ENCODE measurements at places on chromosomes 7 and 10.

GRCh38 chr7:116552602-116553001, 27.8 kb downstream of the CAV1 start:
- no peak for DNase-seq

DNA sequence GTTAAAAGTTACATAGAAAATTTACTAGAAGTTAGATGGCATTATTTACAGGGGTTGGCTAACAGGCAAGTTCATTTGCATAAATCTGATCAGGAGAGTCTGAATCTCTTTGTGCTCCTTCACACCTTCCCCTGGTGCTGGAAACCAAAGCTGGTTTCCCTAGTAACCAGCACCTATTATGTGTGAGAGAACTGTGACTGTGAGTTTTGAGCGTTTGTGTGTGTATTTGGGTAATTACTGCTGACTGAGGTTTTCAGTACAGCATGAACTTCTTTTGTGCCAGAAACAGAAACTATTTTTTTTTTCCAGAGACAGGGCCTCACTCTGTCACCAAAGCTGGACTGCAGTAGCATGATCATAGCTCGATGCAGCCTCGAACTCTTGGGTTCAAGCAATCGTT, 10.3 kb upstream of the IFIT1B start:
- no peak for DNase-seq

- DNase-seq = peak; percentile 18
Observed at GRCh38 chr10:88270871-88271713, 312.0 kb downstream of the RNLS start.

DNA sequence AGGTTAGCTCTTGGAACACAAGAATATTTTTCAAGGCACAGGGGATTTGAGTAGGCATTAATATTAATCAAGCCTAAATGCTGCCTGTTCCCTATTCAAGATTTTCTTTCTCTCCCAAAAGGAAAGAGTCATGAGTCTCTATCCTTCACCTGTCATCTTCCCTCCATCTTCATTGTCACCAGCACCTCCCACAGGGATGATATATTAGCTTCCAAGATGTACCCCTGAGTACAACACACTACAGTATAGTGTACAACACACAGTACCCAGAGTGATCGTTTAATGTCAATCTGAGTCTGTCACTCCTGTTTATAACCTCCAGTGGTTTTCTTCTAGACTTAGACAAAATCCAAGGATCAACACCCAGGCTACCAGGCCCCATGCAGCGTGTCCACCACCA, 50.1 kb downstream of the FAM13C start:
- DNase-seq = no peak

DNA sequence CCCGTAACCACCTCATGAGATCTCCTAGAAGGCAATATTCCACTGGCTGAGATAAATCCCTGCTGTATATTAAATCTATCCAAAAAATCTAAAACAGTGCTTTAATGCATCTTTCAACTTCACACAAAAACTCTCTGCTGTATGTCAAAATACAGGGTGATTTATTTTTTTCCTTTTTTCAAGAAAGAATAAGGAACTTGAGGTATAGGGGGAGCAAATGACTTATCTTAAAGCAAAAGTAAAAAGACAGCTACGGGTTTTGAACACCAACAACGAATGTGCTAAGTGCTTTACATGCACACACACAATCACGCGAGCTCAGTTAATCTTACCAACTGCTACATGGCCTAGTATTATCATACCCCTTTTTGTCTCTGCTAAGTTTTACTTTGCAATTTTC, 168.9 kb upstream of the PHF14 start:
- DNase-seq = no peak

- no peak for DNase-seq
Observed at GRCh38 chr10:133022776-133023100, 65.0 kb upstream of the ADGRA1 start.

DNA sequence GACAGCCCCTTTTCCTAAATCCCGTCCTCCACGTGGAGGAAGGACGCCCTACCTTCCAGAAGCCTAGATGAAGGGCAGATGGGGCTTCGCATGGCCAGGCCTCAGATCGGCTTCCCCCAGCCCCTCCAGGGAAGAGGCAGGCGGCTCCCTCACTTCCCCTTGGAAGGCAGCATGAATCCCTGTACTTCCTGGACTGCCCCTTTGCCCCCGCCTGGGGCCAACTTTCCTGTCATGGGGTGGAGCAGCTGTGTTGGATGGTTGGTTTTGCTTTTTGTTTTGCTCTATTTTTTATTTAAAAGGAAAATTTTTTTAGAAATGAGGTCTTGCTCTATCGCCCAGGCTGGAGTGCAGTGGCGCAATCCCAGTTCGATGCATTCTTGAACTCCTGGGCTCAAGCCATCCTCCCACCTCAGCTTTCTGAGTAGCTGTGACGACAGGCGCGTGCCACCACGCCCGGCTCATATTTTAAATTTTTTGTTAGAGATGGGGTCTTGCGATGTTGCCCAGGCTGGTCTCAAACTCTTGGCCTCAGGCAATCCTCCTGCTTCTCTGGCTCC, 27.2 kb downstream of the GTF2IRD1 start:
- DNase-seq = no peak

DNA sequence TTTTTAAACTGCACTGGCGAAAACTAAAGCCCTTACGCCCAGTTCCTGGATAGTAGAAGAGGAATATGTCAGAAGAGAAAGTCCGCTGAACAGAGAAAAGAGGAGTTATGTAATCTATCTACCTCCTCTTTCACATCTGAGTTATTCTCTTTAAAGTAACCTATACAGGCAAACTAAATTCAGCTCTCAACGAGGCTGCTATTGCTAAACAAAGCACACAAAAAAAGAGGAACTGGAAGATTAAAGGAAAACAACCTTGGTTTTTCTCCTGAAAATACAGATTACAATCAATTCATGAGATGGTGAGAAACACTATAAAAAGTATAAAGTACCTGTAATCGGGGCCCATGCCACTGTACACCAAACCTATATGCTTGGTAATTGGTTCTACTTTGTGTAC, 5.8 kb downstream of the PSMA2 start:
- DNase-seq = no peak

- DNase-seq = no peak
Observed at GRCh38 chr7:121084256-121084655, 95.7 kb downstream of the CPED1 start.

GRCh38 chr10:113017376-113017775, 67.3 kb downstream of the TCF7L2 start:
- DNase-seq = no peak

DNA sequence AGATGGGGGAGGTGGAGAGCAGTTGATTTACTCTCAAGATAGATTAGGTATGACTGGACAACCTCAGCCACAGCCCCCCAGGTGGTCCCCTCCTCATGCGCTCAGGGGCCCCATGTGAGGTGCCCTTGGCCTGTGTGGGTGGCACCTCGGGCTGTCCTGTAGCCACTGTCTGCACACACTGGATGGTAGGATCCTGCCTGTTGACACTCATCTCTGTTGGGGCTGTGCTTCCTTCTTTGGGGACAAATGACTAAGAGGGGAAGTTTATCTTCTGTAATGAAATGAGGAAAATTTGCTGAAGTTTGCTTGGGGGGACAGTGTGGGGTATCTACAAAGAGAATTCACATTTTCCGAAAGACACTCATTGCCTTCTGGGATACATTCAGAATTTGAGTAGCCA, 53.6 kb upstream of the ANTXRL start:
- DNase-seq = no peak

DNA sequence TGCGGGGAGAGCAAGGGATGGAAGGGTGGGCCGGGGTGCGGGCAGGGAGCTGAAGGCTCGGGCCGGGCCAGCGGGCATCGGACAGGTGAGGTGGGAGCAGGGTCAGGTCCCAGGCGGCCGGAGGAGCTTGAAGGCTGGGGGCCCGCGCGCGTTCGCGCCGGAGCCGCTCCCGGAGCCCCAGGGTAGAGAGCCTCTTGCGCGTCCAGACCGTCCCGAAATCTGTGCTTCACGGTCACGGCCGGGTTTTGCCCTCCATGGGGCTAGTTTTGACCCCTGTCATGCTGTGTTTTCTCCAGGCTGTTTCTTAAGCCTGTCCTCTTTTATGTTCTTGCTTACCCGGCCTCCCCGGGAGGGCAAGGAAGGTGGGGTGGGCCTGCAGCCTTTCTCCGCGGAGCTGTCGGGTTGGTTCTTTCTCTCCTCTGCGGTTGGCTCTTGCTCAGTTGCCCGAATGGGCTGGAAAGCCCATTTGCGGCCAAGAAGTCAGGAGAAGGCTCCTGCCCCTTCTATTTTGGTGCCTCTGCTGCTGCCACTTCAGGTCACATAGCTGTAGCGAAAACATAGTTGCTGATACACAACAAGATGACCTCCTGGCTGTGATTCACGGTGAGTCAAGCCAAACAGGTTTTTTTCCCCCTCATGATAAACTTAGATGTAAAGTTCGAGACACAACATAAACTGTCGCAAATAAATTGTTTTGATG, 650 bp downstream of the UBE2D1 start:
- peak; percentile 15 for DNase-seq

- DNase-seq = no peak
Observed at GRCh38 chr7:114432703-114433102, 18.1 kb downstream of the FOXP2 start.

GRCh38 chr10:72081772-72082590, 6.4 kb downstream of the SPOCK2 start:
- no peak for DNase-seq

DNA sequence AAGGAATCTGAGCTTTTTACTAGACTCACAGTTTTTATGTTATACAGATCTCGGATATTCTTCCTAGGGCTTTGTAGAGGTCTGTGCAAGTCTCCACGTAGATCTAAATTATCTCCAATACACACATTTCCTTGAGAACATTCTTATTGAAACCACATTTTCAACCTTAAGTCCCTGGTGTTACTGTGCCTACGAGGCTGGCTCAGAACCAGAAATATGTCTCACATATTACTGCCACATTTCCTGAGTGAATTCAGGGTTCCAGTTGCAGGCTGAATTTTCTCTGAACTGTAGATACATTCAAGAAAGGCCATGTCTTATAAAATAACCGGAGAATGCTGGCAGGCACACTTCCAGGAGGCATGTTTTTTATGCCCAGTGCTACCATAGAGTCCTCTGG, 46.5 kb downstream of the INHBA start:
- no peak for DNase-seq

- no peak for DNase-seq
Observed at GRCh38 chr7:135537905-135538304, 19.8 kb upstream of the NUP205 start.

DNA sequence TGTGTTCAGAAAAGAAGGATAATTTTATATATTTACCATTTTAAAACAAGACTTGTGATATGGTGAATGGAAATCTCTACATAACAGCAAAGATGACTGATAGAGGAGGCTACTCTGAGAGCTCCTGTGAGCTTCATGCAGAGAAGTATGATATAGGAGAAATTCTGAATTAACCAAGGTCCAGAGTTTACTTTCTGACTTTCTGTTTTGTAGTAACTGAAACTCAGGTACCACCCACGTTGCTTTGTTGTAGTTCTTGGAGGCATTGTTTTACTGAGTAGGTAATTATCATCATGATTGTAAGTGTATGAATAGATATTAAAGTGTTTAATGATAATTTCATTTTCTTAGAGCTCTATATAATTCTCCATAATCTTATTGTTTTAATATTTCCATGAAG, 18.0 kb upstream of the SFR1 start:
- DNase-seq = no peak

DNA sequence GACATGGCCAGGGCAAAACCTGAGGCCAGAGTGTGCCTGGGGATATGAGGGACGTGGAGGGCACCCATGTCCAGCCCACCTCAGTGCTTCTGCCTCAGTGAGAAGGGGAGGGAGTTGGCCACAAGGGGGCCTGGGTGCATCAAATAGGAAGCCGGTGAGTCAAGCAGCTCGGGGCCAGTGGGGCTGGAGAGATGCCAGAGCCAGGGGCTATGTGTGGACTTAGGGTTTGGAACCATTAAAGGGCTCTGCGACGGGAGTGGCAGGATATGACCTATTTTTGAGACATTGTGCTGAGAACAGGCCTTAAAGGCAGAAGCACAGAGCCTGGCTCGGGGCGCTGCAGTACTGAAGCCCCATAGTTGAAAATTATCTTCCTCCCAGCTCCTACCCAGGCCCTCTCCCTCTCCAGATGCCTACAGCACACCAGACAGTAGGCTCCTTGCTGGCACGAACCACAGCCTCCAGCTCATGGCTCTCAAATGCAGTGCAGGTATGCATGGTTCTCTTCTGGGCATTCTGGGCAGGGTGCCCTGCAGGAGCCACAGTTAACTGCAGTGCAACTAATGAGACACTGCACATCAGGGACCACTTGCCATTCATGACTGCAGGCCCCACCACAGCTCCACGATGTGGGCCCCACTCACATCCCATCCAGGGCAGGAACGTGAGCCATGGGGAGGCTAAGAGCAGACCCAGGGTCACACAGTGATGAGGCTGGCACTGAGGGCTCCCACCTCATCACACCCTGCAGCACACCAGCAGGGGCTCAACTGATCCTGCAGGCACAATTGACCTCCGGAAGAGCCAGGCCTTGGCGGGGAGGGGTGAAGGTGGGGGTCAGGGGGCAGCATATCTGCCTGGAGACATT, 7.2 kb upstream of the PGAM2 start:
- DNase-seq = peak; percentile 51

GRCh38 chr7:142571581-142571980, 177.7 kb upstream of the PRSS1 start:
- no peak for DNase-seq

DNA sequence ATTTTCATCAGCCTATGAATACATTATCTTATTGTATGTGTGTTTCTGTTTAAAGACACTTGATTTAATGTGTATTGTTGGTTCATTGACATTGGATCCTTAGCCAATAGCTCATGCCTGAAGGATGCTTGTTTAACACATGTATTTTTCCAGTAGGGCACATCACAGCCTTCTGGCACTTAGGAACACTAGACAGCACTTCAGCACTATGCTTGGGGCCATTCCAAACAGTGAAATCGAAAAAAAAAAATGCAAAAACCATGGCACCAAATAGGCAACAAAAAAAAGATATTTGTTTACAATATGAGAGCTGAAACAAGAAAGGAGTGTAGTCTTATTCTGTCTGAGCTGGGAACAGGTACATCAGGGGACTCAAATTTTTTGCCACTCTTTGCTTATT, 262.8 kb downstream of the SLC25A13 start:
- no peak for DNase-seq
